ENCODE measurements at places on chromosomes 7 and 10.

DNA sequence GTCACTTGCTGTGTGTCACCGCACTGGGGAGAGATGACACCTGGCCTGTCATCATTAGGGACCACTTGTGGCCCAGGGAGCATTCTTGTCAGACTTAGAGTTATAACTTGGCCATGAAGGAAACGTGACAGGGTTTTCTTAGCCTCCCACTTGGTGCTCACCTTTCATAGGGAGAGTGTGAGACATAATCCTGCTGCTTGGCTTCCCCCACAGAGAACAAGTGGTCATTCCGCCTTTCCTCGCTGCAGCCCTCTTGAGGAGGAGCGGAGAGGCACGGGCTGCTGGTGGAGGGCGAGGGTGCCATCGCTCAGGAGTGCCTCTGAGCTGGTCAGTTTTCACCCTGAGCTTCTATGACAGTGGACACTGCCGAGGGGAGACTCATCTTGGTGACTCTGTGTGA is 125.0 kb upstream of the GJD4 start:
- no peak for DNase-seq

GRCh38 chr7:130986261-130986690 is 252.3 kb upstream of the KLF14 start:
- peak; percentile 58 for DNase-seq

- DNase-seq, result peak; percentile 81
These were observed 1.8 kb downstream of the TNRC18 start for GRCh38 chr7:5421714-5422395.

DNA sequence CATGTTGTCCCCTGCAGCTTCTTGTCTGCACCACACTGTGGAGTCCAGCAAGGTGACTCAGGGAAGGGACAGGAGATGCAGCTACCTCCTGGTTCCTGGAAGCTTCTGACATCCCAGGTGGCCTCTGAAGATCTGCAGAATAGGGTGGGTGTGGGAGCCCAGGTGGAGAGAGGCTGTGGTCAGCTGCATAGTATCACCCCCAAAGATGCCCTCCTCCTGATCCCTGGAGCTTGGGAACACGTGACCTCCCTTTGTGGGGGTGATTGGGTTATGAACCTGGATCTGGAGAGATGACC is 25.4 kb downstream of the CALML3 start:
- DNase-seq, result no peak

GRCh38 chr7:97845622-97846203 is 26.5 kb downstream of the ASNS start:
- DNase-seq, result peak; percentile 58

GRCh38 chr7:8147760-8148463 is 114.1 kb downstream of the ICA1 start:
- DNase-seq, result no peak

GRCh38 chr10:119441921-119442757 is 100.4 kb downstream of the RGS10 start:
- DNase-seq, result no peak

DNA sequence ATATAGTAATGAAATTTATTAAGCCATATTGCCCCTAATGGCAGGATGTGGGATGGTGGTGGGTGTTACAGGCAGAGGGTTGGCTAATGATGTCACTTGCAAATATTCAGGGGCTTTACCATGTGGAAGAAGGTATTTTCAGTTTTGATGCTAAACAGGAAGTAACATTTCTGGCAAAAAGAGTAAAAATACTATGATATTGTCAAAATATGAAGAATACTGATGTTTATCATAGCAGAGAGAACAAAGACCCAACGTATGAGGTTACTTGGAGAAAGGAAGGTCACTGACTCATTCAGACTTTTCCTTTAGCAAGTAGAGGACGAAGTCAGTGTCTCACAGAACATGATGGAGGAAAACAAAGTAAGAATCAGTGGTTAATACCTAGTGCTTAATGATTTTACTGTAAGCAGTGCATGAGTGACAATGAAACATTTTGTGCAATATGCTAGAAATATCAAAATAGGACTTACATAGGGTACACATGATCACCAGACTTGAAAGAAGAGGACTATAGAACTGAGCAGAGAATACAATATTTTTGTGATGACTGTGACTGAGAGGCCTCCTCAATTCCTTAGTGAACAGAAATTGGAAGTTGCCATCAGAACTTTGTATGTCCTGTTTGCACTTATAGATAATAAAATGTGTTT is 89.7 kb upstream of the STEAP4 start:
- DNase-seq, result no peak

DNA sequence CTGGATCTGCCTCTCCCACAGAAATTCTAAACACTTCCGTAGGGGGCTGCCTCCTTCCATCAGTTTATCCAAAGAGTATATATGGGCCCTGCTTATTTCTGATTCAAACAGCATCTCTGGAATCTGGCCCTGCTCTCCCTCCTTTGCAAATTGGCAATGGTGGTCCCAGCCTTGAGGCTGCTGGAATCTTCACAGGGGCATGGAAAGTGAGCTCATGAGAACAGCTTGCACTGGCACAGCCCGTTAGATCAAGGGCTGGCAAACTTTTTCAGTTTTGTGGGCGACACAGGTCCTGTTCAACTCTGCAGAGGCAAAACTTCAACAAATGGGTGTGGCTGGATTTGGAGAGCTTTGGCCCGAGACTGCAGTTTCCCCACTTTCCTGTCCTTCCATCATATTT is 526.9 kb downstream of the KCNMA1 start:
- no peak for DNase-seq

DNA sequence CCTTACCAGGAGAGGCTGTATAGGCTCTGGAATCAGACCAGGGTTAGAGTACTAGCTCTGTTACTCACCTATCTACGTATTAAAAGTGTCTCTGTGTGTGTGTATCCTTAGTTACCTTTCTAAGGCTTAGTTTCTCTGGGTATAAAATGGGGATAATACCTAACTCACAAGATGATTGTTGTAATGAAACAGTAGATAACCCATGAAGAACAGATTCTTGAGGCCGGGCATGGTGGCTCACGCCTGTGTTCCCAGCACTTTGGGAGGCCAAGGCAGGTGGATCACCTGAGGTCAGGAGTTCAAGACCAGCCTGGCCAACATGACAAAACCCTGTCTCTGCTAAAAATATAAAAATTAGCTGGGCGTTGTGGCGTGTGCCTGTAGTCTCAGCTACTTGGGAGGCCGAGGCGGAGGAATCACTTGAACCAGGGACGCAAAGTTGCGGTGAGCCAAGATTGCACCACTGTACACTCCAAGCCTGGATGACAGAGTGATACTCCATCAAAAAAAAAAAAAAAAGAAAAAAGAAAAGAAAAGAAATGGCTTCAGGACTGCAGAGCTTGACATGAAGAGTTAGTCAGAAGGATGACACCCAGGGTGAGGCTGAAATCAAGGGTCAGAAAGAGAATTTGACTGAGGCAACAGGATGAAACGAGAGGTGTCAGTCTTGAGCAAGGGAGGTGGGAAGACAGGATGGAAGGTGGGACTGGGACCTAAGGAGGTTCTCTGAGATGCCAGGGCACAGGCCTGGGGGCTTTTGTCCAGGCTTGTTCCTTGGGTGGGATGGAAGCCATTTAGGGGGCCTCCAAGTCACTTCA is 33.4 kb downstream of the PRKAR2B start:
- DNase-seq, result no peak

DNA sequence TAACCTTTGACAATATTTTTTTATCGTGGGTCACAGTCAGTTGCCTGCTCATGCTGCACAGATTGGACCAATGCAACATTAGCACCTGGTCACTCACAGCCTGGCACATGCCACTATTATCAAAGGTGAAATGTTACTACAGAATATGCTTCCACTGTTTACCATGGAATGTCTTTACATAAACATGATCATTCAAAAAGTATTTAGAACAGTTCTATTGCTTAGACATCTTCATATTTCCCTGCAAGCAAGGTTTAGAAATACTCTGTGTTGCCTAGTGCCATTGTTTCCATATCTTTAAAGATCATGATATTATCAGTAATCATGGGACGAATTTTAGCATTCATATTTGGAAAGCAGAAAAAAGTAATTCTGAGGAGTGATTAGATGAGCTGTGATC is 179.9 kb upstream of the CHRM2 start:
- DNase-seq, result no peak

All from choroid plexus epithelial cell (primary cell).